Activated naive CD4-positive, alpha-beta T cell treated with anti-CD3 and anti-CD28 coated beads, Interleukin-2, amount 10 ng/mL, durations not matched to agents 7 days and 5 days (primary cell): ENCODE measurements at places on chromosomes 5 and 9.

DNA sequence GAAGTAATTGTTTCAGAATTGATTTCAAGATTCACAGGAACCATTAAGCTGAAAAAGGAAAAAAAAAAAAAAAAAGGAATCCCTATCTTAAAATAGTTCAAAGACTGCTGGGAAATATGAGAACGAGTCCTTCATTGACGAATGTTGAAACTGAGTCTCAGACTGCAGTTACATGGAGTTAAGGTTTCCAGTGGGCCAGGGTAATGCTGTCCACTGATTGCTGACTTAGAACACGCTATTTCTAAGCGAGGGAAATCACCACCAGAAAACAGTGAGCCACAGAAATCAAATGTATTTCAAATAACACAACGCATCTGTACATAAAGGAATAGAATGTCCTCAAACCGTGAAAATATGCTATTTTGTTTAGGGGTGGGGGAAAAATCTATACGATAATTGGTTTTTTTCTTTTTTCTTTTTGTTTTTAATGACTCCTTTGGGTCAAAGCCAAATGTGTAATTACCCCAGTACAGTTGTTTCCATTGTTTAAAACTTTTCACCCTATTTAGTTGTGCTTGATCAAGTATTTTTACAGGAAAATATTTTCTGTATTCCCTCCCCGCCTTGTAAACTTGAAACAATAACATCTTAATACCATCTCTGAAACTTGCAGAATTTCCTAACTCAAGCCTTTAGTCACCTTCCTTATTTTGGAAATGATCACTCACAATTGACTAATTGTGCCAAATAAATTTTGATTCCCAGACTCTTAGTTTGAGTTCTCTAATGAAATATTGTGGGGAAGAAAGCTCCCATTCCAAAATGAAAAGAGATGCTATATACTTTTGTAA is 208.3 kb downstream of the MCTP1 start:
- DNase-seq: no peak

GRCh38 chr9:78030553-78031443 is 813 bp downstream of the GNAQ start:
- peak; percentile 69 for DNase-seq

DNA sequence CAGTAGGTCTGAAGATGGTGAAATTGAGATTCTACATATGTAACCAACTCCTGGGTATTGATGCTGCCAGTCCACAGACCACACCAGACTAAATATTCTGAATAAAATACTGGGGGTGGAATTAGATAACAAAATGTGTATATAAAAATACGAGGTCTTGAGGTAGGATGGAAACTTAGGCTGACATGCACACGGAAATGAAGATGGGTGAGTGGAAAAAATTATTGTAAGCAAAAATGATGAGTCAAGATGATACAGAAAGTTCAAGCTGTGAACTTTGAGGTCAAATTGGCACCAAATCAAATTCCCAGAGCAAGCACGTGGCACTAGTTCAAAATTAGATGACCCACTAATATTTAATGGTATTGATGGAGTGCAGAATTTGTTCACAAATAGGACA is 713.4 kb upstream of the ACO1 start:
- no peak for DNase-seq

GRCh38 chr5:103923616-103924168 is 361.1 kb upstream of the NUDT12 start:
- no peak for DNase-seq

DNA sequence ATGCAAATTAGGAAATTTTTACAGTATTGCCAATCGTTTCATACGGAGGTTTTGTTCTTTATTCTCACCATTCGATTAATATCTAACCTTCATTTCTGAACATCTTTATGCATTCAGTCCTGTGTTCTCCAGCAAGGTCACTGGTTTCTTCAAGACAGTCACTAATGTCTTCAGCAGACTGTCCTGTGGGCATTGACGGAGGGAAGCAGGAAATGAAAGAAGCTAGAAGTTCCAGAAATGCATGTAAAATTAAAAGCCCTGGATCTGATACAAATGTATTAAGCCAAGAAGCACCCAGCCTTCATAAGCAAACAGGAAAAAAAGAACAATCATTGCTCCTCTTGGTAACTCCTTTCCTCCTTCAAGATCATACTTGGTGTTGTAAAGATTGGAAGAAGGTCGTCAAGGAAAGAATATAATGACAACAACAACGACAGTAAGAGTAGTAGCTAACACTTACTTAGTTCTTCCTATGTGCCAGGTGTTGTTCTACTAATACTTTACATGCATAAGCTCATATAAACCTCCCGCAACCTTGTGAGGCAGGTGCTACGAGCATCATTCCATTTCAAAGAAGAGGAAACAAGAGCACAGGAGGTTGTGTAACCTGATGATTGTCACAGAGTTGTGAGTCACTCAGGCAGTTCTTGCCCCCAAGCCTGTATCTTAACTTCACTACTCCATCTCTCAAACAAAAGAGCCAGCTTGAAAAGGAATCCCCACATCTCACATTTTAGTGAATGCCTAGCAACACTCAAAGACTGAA is 59.9 kb upstream of the CER1 start:
- no peak for DNase-seq

- no peak for DNase-seq
Measured at GRCh38 chr9:12817702-12818101, 42.9 kb downstream of the LURAP1L start.

DNA sequence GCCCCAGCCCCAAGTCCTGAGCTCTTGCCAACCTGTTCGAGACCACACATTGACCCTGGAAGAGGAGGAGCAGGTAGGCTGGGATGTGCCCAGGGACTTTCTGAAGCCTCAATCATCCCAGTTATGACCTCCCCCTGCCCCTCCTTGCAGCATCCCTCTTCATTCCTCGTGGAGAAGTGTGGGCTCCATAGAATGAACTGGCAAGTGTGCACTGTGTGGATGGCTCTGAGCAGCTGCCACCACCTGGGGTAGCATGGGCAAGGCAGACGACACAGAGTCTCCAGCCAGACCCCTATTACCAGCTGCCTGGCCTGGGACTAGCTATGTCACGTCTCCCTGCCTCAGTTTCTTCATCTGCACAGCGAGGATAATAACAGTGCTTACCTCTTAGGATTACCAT is 33.5 kb downstream of the GADD45G start:
- no peak for DNase-seq

DNA sequence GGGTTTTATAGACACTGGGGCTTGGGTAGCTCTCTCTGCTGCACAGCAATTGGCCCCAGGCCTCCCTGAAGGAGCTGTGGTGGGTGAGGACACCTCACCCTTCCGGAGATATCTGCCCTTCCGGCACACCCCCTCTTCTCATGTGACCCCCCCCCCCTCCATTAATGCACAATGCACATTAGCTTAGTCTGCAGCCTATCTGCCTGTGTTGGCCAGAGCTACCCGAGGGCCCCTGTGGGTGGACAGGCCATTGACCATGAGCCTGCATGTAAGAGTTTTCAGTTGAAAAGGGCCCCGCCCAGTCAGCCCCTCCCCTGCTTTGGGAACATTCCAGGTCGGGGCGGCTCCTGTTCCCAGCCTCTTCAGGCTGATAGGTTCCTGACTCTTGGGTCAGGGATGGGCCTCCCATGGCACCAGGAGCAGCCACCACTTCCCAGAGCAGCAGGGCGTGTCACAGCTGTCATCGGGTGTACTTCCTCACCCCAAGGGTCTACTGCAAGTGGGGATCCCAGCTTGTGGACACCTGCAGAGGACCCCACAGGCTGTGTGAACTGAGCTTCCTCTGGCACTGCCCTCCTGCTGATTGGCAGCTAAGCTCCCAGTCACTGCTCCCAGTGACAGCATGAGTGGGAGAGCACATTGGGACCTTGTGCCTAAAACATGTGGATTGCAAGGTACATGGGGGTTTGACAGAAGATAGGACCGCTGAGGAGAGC is 17.8 kb downstream of the PHF2 start:
- no peak for DNase-seq

DNA sequence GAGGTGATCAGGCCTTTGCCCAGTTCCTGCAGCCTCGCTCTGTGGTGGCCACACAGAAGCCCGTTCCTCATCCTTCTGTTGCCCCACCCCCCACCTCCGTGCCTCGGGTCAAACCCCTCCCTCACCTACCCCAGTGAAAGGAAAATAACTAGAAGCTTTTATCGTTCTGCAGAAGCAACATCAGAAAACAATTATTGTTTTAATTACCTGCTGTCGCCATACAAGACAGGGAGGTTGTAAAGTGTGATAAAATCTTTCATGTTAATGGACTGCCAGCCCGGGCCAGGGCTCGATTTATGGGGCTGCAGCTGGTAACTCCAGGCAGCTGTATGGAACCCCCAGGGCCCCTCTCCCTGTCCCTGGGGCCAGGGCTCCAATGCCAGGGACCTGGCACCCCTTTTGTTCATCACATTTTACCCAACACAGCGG is 20.6 kb downstream of the UNC5A start:
- DNase-seq: no peak

DNA sequence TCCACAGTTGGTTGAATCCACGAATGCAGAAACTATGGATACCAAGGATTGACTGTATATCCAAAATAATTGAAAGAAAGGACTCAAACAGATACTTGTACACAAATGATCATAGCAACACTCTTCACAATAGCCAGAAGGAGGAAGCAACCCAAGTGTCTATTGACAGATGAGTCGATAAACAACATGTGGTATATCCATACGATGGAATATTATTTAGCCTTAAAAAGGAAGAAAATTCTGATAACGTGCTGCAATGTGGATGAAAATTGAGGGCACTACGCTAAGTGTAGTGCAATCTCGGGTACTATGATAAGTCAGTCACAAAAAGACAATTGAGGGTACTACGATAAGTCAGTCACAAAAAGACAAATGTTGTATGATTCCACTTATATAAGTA is 83.6 kb upstream of the CPEB4 start:
- DNase-seq: no peak

- no peak for DNase-seq
Measured at GRCh38 chr9:14485366-14485765, 171.4 kb upstream of the NFIB start.

DNA sequence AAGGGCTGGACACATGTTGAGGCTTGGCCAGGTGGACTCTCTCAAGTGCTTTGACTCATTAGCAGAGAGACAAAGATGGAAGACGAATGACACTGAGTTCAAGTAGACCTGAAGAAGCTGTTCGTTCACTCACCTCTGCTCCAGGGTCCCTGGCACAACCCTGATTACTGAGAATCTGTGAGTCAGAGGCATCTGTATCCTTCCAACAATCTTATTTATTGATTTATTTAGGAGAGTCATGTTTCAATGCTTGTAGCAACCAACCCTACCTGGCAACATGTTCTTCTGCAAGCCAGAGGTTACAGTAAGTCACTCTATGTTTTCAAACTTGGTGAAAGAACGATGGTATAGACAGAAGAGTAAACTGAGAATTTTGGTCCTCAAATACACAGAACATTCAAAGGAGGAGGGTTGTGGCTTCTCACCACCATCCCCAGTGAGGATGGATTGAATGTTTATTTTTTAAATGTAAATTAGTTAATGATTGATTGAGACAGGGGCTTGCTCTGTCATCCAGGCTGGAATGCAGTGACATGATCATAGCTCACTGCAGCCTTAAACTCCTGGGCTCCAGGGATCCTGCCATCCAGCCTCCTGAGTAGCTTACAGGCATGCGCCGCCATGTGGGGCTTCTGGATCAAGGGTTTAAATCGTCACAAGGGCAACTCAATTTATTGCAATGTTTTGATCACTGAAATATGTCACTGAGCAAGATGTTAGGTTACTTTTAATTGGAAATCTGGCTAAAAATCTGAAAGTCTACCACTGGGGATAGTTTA is 55.7 kb upstream of the CARTPT start:
- DNase-seq: no peak

GRCh38 chr5:53569453-53569852 is 9.0 kb downstream of the NDUFS4 start:
- no peak for DNase-seq

DNA sequence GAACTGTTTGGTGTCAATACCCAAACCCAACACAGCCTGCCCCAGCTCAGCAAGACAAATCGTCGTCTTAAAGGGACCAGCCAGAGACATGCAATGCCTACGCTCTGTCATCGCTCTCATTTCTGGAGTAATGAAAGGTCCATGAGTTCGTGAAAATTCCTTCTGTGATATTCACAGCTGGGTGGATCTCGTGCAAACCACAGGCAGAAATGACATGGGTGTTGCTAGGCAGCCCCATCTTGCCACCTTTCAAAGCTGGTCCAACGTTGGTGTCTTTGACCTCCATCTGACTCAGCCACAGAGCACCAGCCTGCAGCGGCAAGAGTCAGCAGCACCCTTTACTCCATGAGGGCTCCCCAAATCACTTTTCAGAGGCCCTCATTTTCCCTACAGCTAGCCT is 215.3 kb downstream of the SLIT3 start:
- no peak for DNase-seq

DNA sequence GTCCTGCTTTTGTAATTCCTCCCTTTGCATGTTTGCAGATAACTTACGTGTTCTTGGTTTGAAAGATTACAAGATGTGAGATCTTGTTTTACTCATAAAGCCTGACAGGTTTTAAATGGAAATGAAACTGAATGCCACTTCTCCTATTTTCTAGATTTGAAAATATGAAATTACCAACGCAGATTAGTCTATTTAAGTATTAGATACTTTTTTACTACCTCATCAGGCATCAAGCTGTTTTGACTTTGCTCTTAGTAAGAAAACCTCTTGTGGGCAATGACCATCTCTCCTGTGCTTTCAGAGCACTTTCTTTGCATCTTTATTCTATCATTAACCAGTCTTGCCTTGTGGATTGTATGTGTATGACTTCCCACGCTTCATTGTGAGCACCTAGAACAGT is 3.5 kb downstream of the DMXL1 start:
- DNase-seq: no peak

GRCh38 chr5:133026664-133027153 is 360 bp upstream of the ZCCHC10 start:
- no peak for DNase-seq

- no peak for DNase-seq
Measured at GRCh38 chr5:1176473-1177391, 24.7 kb upstream of the SLC6A19 start.

GRCh38 chr9:112747094-112747493 is 3.5 kb upstream of the SNX30 start:
- DNase-seq: no peak

GRCh38 chr9:12224449-12224848 is 468.7 kb upstream of the TYRP1 start:
- DNase-seq: no peak

- peak; percentile 46 for DNase-seq
Measured at GRCh38 chr9:86098824-86099700, at the start of gene GOLM1. TSS of gene GOLM1 (minus strand) at chr9:86099558. CDS start at chr9:86079320, 20,238 bp downstream.

GRCh38 chr5:42950116-42950455 is 90.0 kb downstream of the ANXA2R start:
- no peak for DNase-seq

- no peak for DNase-seq
Measured at GRCh38 chr5:133705331-133705730, 93.0 kb upstream of the FSTL4 start.

DNA sequence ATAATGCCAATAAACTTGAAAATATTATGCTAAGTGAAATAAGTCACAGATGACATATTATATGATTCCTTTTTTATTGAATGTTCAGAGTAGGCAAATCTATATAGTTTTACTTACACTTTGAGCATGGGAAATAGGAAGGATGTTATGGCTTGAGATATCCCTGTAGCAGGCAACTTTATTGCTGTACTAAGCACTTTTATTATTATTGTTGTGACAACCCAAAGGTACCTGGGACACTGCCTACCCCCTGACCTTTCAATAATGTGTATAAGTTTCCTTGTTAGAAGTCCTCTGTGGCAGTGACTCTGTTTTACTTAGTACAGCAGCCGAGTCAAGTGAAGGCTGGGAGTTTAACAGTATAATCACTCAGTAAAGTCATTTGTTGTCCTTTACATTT is 39.9 kb downstream of the SHOC1 start:
- DNase-seq: no peak
